ENCODE measurements at places on chromosomes 11 and 22.

GRCh38 chr11:83403691-83404389 is 117.7 kb upstream of the CCDC90B start:
- DNase-seq, result no peak

DNA sequence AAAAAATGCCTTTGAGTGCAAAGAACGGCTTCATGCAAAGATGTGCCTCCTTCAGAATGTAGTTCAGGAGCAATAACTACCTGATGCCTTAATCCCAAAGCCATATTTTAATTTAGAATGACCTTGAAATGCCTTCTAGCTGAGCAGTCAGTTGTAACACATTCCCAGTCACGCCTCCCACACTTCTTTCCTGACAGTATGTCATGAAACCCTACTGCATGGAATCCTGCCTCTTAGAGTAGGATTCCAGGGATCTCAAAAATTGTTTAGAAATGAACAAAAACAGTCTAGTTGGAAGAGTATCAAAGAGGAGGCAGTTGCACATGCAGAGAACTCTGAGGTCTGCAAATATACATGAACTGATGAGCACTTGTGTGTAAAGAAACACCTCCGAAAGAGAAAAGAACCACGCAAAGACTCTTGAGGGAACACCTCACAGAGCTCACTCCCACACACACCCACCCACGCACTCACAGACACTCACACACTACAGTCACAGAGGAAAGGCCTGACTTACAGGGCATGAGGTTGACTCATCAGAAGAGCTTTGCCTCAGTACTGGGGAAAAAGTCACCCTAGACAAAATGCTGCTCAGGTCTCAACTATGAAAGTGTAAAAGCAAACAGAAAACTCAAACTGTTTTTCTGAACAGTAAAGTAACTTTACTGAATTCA is 77.4 kb downstream of the GGTLC2 start:
- no peak for DNase-seq

GRCh38 chr22:32144496-32145274 is 14.4 kb downstream of the C22orf42 start:
- DNase-seq, result no peak

DNA sequence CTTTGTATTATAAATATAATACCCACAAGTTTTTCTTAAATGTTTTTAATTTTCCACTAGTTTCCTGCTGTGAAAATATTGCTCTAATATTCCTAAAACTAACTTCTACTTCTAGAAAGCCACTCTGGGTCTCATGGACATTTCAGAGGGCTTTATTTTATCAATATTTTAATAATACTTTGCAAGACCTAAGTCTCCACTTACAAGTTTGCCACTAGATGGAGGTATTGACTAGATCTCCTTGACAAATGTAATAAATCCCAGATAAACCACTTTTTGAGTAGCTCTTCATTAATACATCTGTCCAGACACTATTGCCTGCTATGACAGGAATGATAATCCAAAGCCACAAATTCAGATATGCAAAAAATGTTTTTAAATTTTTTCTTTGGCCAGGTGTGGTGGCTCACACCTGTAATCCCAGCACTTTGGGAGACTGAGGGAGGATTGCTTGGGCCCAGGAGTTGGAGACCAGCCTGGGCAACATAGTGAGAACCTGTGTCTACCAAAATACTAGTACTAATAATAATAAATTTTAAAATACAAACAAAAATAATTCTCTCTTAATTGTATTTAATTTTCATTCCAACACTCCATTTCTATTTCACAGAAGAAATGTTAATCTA is 3.5 kb upstream of the ACAT1 start:
- DNase-seq, result no peak

- peak; percentile 59 for DNase-seq
Observed at GRCh38 chr22:38760477-38761201, 4.8 kb upstream of the SUN2 start.

GRCh38 chr22:18157714-18158028 is 7.7 kb downstream of the USP18 start:
- DNase-seq, result no peak

DNA sequence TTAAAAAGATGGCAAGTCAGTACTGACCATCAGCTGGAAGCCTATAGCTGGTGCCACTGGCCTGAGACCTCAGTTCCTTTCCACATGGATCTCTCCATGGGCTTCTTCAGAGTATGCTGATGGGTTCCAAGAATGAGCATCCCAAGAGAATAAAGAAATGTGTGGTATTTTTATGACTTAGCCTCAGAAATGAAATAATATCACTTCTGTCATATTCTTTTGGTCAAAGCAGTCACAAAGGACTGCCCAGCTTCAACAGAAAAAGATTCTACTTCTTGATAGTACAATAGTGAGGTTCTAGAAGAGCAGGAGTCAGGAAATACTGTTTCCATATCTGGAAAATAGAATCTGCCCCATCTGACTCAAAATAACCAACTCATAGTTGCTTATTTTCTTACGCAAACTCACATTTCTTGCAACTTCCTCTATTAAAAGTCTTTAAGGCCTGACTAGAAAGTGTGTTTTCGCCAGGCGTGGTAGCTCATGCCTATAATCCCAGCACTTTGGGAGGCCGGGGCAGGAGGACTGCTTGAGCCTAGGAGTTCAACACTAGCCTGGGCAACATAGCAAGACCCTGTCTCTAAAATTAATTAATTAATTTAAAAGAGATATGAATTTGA is 116.9 kb downstream of the SIK3 start:
- DNase-seq, result no peak

- no peak for DNase-seq
Observed at GRCh38 chr11:15707194-15707593, 592.5 kb downstream of the INSC start.

GRCh38 chr11:107043242-107044006 is 25.1 kb upstream of the GUCY1A2 start:
- no peak for DNase-seq

DNA sequence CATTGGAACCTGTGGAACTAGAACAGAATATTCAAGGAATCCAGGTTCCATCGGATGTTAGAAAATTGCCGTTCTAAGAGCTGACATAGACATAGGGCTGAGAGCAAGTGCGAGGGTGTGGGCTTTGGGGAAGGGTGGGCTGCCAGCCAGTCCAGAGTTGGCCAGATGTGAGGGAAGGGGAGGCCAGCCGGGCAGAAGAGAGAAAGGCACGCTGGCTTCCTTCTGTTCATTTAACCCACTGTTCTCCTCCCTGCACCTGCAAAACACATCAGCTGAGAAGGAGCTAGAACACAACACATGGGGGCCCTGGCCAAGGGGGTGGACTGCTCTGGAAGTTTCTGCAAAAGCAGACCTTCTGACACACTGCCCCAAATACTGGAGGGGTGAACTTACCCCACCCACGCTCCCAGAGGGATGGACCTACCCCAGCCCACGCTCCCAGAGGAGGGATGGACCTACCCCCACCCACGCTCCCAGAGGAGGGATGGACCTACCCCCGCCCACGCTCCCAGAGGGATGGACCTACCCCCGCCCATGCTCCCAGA is 98.0 kb downstream of the SHANK2 start:
- DNase-seq, result no peak

- no peak for DNase-seq
Observed at GRCh38 chr11:73999581-74000306, 9.1 kb downstream of the UCP3 start.

DNA sequence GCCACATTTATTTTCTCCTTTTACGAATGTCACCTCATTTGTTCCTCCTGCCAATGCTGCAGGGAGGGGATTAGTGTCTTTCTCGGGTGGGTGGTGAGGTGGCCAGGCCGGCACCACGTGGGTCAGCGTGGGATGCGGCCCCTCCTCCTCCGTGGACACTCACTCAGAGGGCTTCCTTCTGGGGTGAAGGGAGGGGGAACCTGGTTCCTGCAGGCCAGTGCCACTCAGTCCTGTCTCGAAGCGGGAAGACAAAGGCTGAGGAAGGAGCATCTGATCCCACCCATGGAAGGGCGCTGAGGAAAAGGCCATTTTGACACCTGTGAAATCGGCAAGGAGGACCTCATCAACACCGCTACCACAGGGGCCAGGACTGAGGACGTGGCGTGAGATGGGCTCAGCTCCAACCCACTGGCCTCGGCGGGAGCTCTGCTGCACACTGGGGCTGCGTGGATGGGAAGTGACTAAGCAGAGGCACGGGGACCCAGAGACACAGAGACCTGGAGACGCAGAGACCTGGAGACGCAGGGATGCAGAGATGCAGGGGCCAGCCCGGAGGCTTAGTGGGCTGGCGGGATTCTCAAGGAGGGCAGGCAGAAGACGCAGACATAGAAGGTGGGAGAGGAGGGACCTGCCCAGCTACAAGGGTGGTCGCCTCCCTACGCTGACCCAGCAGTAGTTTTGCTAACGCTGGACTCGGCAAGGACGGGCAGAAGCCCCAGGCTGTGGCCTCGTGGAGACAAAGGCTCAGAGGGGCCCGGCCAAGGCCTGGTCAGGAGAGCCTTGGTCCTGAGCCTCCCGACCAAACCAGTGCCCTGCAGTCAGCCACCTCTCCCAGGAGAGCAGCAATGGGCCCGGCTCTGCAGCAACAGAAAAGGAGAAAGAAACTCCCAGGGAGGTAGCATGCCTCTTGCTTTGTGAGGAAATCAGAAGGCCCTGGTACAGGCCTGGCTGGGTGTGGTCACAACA is 1071.2 kb downstream of the BRD1 start:
- no peak for DNase-seq

DNA sequence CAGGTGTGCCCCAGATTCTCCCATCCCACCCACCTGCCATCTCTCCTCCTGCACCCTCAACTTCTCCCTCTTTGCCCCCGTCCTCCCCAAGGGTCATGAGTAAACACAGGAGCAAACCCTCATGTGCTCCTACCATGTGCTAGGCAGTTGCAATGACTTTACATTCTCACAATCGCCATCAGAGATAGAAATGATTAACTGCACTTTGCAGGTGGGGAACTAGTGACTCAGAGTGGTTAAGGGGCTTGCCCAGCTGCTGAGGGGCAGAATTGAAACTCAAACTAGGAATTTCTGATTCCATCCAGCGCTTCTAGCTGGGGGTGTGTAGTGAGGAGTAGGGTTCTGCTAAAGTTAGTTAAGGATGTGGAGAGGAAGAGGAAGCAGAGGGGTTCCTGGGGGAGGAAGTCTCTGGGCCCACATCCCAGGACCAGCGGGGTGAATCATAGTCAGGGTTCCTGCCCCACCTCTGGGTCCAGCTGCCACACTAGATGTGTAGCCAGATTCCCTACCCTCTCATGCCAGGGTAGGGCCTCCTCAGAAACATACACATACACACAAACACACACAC is 16.0 kb upstream of the PRG2 start:
- DNase-seq, result no peak

DNA sequence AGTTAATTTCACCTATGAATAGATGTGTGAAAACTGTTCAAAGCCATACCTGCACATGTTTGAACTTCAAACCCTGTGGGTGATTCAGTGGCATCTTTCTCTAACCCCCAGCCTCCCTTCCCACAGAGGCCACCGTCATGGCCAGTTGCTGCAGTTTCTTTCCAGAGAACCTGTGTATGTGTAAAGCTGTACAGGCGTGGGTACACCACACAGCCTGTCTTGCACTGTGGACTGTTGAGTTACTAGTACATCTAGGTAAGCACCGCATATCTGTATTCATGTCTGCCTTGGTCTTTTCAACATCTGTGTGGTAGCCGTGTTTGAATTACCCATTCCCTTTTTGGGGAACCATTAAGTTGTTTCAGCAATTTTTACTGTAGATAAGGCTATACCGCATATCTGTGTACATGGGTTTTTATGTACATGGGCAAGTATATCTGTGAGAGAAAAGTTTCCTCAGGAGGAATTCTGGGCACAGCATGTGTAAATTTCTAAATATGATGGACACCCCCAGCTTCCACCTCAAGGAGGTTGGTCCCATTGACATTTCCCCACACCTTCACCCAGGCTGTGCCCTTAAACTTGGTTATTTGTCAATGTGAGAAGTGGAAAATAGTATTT is 13.9 kb downstream of the NEAT1 start:
- no peak for DNase-seq

- DNase-seq, result no peak
Observed at GRCh38 chr11:121451986-121452608, at the start of gene SORL1. SORL1 (plus strand) TSS chr11:121452314; CDS start chr11:121452332, 18 bp downstream.

GRCh38 chr11:94806419-94806818 is 38.3 kb downstream of the AMOTL1 start:
- DNase-seq, result no peak

DNA sequence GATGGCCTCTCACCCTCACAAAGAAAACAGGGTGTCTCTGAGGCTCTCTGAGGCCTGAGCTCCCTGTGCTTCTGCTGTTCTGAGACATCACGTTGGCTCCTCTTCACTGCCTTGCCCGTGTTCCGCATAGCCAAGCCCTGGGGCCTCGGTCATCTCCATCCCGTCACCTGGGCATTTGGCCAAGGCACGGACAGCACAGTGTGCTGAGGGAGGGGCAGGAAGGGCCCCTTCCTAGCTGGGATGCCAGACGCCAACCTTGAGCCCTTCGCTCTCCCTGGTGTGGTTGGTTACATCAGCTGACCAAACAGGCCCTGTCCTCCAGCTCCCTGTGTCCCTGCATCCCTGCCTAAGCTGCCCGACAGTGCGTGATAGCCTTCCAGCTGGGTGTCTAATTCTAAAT is 25.9 kb downstream of the MOV10L1 start:
- DNase-seq, result no peak

DNA sequence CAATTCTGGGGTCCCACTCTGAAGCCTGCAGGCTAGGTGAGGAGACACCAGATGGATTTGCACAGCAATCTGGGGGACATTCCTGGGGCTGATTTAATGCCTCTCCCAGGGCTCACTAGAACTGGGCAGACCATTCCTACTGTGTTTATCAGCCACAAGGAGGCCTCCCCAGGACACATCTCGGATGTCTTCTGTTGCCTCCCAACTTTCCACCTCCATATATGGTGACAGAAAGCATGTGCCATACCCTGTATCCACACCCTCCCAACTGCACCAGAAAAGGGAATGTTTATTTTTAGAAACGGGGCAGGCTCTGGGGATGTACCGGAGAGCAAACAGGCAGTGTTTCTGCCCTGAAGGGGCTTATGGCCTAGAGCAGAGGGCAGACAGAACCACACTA is 181.8 kb downstream of the CSNK2A3 start:
- DNase-seq, result no peak

DNA sequence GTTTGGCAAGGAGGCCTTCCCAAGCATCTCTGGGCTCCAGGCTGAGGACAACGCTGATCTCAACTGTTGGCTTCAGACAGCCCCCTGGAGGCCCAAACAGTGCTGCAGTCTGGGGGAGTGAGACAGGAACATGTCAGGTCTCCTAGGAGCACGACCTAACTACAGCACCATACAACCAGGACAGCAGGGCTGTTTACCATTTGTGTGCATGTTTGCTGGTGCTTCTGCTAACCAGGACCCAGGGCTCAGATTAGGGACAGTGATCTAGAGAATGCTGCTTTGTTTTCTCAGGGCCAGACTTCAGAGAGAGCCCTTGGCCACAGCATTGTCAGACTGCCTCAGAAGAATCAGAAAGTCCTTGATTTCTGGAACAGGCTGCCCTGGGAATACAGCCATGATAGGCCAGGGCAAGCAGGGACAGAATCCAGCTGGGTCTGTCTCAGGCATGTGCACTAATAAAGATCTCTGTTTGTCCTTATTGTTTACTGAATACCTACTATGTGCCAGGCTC is 126.5 kb downstream of the VPREB1 start:
- DNase-seq, result no peak

Data from NCI-H1436 treated with DMSO at 0.1 percent for 48 hours (cell line).